Endothelial cell (in vitro differentiated cells): ENCODE measurements at places on chromosomes 16 and 17. TPM values are rescaled to one million over a fixed set of nuclear protein-coding genes. Genes with fewer than 3 reads are reported as not detected.

GRCh38 chr16:88289968-88290401 lies 92.8 kb upstream of the ZNF469 start:
- no peak for DNase-seq

DNA sequence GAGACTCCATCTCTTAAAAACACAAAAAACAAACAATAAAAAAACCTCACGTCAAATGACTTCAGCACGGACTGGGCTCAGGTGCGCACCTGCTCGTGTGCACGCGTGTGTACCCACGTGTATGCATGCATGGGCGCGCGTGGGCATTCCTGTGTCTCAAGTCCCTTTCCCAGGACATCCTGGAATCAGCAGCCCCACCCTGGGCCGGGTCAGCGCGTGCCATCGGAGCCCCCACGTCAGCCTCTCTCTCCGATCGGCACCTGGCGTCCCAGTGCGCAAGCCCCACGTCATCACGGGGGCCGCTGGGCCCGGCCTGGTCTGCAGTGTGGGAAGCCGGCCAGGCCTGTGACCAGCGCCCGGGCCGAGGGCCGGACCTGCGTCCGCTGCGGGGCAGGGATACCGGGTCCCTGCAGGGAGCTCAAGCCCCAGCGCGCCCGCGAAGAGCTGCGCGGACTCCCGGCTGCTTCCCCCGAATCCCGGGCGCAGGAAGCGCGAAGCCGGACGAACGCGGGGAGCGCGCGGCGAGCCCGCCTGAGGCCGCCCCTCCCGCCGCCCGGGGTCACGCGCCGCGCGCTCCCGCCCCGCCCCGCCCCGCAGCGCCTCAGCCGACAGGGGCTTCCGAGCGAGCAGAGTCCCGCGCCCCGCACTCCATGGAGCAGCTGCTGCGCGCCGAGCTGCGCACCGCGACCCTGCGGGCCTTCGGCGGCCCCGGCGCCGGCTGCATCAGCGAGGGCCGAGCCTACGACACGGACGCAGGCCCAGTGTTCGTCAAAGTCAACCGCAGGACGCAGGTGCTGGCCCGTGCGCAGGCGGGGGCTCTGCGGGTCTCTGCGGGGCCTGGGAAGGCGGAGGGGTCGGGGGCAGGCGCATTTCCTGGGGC lies at the start of gene FN3K:
TSS of gene FN3K (plus strand) at position 629 of the 880 bp plus-strand sequence. CDS start at position 651, 22 bp downstream.
- peak; percentile 66 for DNase-seq

KRTAP9-1 gene
- total RNA-seq, result not detected

- DNase-seq, result no peak
Measured at GRCh38 chr16:52466994-52467393, 79.9 kb downstream of the TOX3 start.

DNA sequence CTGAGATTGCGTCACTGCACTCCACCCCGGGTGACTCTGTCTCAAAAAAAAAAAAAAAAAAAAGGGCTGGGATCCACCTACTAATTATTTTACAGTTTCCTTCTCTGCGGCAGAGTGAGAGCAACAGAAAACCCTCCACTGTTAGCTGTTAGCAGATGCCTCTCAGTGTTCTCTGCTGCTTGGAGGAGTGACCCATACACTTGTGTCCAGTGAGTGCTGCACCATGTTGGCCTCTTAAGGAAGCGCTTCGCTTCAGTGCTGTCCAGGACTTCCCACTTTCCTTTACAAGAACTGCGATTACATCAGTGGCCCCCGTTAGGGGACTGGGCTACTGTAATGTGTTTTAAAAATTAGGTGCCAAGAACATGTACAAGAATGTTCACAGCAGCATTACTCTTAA lies 18.4 kb upstream of the CLEC18B start:
- no peak for DNase-seq
